NCI-H460 (cell line): ENCODE measurements at places on chromosomes 6 and 20.

GRCh38 chr20:40565001-40565681, 123.9 kb downstream of the MAFB start:
- DNase-seq: no peak

- DNase-seq: no peak
These were observed 1172.2 kb upstream of the GJE1 start for GRCh38 chr6:140960566-140960965.

DNA sequence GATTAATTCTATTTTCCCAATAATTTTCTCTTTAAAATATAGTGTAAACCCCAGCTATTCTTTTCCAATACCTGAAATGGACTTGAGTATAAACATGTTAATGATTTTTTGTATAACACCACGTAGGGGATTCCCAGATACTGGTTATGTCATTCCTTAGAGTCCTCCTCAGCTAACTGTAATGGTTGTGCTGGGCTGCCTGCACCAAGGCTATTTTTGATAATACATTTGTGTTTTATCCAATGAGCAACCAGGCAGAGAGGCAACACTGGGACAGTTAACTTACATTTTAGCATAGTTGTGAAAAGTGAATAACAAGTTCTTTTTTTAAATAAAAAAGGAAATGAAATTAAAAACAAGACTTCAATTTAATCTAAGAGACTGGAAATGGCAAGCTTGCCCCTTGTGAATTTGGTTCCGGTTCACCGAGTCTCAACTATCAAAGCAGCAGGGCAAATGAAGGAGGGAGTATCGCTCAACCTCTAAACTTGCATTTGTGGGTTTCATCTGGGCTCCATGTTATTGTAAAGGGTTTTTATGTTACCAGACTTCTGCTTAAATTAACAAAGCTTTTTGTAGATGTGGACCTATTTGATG, 18.8 kb upstream of the BACH2 start:
- DNase-seq: no peak

DNA sequence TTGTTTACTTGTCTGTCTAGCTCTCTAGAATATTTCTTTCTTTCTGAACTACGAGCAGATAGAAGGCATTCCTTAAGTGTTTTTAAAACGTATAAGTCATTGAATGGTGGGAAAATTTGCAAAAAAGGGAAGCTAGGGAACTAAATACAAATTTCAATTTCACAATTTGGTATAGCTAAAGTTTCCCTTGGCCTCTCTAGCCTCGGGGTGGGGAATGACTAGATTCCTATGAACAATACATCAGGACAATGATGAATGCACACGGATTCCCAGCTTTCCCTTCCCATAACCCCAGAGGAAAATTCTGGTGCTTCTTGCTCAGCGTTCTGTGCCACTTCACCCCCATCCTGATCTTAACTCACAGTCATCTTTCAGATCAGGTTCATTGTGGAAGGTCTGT, 113.3 kb upstream of the ASF1A start:
- no peak for DNase-seq

DNA sequence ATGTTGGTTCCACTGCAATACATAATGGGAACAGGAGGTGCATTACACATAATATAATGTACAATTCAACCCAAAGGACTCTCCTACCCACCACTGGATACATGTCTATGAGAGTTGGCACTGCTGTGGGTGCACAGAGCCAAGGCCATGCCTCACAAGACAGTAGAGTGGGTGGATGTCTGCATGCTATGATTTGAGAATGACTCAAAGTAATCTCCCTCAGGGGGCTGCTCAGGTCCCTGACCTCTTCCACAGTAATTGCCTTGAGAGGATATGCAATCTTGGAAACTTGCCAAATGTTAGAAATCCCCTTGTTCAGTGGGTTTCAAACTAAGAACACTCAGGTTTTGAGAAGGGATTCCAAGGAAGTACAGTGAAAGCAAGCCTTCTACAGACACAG, 79.0 kb downstream of the ANKEF1 start:
- DNase-seq: no peak

DNA sequence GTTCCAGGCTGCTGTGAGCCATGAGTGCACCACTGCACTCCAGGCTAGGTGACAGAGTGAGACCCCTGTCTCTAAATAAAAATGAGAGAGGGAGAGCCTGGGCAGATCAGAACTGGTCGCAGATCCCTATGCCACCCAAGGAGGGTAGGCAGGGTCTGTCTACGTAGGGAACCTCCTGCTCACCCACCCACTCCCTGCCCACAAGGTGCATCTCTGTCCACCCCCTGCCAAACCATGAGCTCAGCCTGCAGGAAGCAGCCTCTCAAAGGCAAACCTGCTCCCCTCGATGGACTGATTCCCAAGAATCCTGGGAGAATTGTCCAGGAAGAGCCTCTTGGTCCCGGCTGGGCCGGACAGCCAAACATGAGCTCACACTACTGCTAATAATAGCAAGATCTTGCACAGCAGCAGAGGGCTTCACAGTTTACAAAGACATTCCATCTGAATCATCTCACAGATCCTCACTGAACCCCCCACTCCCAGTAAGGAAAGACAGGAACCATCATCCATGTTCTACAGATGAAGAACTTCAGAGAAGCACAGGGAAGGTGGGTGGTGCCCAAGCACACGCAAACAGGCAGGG, 27.8 kb upstream of the TLDC2 start:
- peak; percentile 55 for DNase-seq

DNA sequence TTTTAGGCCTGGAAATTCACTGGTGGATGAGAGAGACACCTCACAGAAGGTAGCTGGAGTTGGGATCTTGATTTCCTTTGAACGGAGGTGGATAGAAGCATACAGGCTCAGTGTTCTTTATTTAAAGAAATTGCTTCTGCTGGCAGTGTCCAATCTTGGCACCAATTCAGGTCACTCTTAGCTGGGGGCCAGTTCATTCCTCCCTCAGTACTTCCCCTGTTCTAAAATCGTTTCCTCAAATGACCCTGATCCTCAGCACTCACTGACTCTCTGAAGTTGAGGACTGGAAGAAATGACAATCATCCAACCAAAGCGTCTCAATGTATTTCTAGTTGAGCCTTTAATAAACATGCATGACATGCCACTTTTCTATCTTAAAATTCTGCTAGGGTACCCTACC, 472.5 kb upstream of the BTBD3 start:
- no peak for DNase-seq

DNA sequence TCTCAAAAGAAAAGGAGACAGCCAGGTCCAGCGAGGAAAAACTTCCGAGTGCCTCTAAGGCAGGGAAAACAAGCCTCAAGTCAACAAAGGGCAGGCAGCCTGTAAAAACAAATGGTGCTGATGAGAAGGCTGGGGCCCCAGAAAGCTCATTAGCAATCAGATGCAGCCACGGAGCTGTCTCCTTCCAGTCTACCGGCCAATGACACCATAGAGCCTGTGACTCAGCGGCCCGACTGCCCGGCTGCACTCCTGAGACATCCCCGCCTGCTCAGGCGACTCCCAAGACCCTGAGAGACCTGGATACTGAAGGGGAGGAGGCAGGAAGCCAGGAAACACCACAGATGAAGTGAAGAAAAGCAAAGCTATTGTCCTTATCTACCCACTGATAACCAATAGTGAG, 120.1 kb upstream of the HDDC2 start:
- no peak for DNase-seq

GRCh38 chr20:9514461-9515213, at the start of gene LAMP5:
LAMP5 (plus strand) TSS chr20:9514590; CDS start chr20:9514853, 263 bp downstream.
- no peak for DNase-seq
